Ascending aorta (tissue), 2 donors: ENCODE measurements at places on chromosomes 5 and 9. TPM values are rescaled to one million over a fixed set of nuclear protein-coding genes. Genes with fewer than 3 reads are reported as not detected.

The FSTL4 gene
- 0.11 TPM for total RNA-seq

The FOXD4L3 gene
- total RNA-seq, result not detected

The FOXD4L4 gene
- not detected for total RNA-seq

The VCAN gene
- 333 TPM for total RNA-seq

The POU5F2 gene
- total RNA-seq, result 1.5 TPM

The ANXA2R gene
- total RNA-seq, result 5.1 TPM

The SPATA31E1 gene
- total RNA-seq, result not detected

The HSD17B4 gene
- total RNA-seq, result 65.0 TPM

The ANKRD33B gene
- 7.2 TPM for total RNA-seq

The OR1B1 gene
- total RNA-seq, result not detected

DNA sequence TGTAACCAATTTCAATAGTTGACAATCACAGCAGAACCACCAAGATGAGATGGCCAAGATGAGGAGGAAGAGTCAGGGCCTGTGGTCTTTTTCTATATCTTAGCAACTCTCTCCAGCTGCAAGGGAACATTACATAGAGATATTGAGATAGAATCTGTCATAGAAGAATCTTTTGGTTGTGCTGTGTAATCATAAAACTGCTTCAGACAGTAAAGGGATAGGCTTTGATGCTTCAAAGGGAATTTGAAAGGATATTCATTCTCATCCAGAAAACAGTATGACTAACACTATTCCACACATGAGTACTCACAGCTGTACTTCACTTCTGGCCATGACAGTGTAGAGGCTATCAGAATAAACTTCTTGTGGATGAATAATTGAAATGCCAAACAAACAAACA lies 145.9 kb downstream of the YIPF5 start:
- no peaks in the 10 kb centered on the region for H3K27me3 ChIP-seq
- no peaks in the 10 kb centered on the region for H3K4me1 ChIP-seq
- DNase-seq, result no peak
- no peak overlapping the region for H3K4me3 ChIP-seq

DNA sequence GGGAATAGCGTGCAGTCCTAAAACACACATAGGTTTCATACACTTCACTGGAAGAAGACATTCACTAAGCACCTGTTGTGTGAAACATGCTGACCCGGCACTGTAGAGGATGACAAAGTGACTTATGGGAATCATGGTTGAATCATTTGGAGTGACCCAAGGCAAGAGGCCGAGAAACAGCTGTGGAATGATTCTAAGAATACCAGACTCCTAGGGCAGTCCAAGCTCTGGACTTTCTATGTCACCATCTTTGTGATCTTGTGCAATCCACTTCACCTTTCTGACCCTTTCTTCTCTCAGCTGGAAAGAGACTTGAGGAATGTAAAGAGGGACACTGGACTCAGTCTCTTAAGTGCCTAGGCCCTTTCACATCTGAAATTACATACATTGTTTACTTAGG lies 13.1 kb downstream of the MSANTD3 start:
- H3K4me1 ChIP-seq, result no peaks in the 10 kb centered on the region
- no peak overlapping the region for H3K4me3 ChIP-seq
- no peaks in the 10 kb centered on the region for H3K36me3 ChIP-seq
- H3K27ac ChIP-seq, result no peak overlapping the region
- DNase-seq, result no peak

GRCh38 chr5:154038261-154038706 lies 426 bp downstream of the FAM114A2 start:
- peaks cover 13% of the 10 kb centered on the region for H3K4me1 ChIP-seq
- H3K4me3 ChIP-seq, result peak overlapping the region; percentile 79

DNA sequence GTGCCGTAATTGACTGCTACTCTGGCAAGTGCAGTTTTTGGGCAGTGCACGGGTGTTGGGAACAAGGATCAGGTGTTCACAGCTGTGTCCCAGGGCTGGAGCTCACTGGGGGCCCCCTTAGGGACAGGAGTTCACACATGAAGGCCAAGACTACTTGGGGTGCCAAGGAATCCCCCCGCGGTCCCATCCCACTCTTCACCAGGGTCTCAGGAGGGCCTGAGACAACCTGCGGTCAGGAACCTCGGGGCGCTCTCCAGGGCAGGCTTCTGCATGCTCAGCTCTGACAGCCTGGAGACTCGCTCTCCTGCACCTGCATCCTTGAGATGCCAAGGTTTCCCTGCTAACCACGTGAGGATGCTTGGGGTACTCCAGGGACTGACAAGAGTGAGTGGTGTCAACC lies 2.3 kb upstream of the MAN1B1 start:
- H3K36me3 ChIP-seq, result peaks cover 3% of the 10 kb centered on the region
- H3K4me1 ChIP-seq, result peaks cover 12% of the 10 kb centered on the region
- no peaks in the 10 kb centered on the region for H3K27me3 ChIP-seq
- DNase-seq, result no peak
- H3K27ac ChIP-seq, result no peak overlapping the region
- H3K4me3 ChIP-seq, result no peak overlapping the region

DNA sequence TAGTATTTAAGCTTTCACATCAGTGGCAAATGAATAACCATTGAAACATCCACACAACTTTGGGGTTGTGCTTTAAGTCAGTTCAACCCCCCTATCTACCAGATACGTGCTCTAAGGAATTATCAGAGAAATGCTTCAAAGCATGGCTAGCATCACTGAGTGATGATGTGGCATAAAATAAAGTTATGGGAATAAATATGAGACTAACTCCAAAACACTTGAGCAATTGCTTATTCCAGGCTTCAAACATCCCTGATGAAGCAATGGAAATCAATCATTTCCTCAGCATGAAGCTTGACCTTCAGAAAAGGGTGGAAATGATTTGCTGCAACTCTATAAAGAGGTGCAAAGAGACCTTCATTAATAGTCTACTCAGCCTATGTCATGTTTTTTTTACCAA lies 292.0 kb upstream of the SMC2 start:
- no peaks in the 10 kb centered on the region for H3K27me3 ChIP-seq
- H3K4me1 ChIP-seq, result no peaks in the 10 kb centered on the region
- H3K4me3 ChIP-seq, result no peak overlapping the region
- H3K36me3 ChIP-seq, result no peaks in the 10 kb centered on the region
- no peak overlapping the region for H3K27ac ChIP-seq
- no peak for DNase-seq

GRCh38 chr9:126456441-126457174 lies 130.0 kb downstream of the MVB12B start:
- no peaks in the 10 kb centered on the region for H3K4me1 ChIP-seq
- no peaks in the 10 kb centered on the region for H3K27me3 ChIP-seq
- H3K27ac ChIP-seq, result no peak overlapping the region

DNA sequence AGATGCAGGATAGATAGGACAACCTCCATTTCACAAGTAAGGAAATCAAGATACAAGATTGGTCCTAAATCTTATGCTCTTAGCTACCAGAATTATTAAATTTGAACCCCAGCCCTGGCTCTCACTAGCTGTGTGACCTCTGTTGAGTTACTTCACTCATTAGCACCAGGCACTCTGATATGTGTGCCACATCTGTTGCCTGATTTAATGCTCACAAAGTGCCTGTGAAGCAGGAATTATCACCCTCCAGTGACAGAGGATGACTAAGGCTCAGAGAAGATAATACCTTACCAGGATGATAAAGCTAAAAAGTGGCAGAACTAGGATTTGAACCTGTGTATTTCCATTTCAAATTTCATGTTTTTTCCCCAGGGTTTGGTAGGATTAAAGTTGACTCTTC lies 110.0 kb downstream of the PLPPR1 start:
- no peak for DNase-seq
- no peak overlapping the region for H3K27ac ChIP-seq
- no peak overlapping the region for H3K4me3 ChIP-seq

- no peak for DNase-seq
- no peak overlapping the region for H3K27ac ChIP-seq
- H3K4me3 ChIP-seq, result no peak overlapping the region
- no peaks in the 10 kb centered on the region for H3K27me3 ChIP-seq
- H3K36me3 ChIP-seq, result no peaks in the 10 kb centered on the region
These were observed 235.5 kb upstream of the TRIM32 start for GRCh38 chr9:116451500-116452115.

- peaks cover 3% of the 10 kb centered on the region for H3K4me1 ChIP-seq
- H3K27ac ChIP-seq, result peak overlapping the region; percentile 31
- peak; percentile 5 for DNase-seq
These were observed 5.6 kb downstream of the AMBP start for GRCh38 chr9:114072184-114073140.

- no peak overlapping the region for H3K27ac ChIP-seq
- DNase-seq, result no peak
- no peaks in the 10 kb centered on the region for H3K27me3 ChIP-seq
- no peaks in the 10 kb centered on the region for H3K4me1 ChIP-seq
- H3K4me3 ChIP-seq, result no peak overlapping the region
- peaks cover 78% of the 10 kb centered on the region for H3K36me3 ChIP-seq
These were observed 38.7 kb downstream of the PRRT1B start for GRCh38 chr9:131583836-131584555.

DNA sequence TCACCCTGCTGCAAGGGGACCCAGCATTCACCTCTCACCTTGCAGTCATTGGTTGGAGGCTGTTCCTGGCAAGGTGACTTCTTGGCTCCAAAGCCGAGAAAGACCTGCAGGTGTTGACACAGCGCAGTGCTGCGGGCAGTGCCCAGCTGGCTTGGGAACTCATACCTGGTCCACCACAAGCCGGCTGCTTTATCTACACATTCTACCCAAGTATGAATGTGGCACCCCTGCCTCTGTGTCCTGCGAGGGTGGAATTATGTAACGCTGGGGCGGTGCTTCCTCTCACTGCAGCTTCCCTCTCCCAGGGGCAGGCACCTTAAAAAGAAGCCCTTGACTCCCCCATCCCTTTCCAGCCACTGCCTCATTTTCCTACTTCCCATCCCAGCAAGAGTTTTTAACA lies 2.5 kb upstream of the ZMYND19 start:
- no peaks in the 10 kb centered on the region for H3K27me3 ChIP-seq
- H3K4me1 ChIP-seq, result peaks cover 7% of the 10 kb centered on the region
- H3K27ac ChIP-seq, result no peak overlapping the region
- no peak for DNase-seq

- H3K27ac ChIP-seq, result peak overlapping the region; percentile 93
- DNase-seq, result no peak
- peaks cover 18% of the 10 kb centered on the region for H3K4me1 ChIP-seq
These were observed 721 bp downstream of the GIN1 start for GRCh38 chr5:103119070-103119764.

GRCh38 chr5:142317753-142318152 lies 7.1 kb downstream of the SPRY4 start:
- no peak overlapping the region for H3K4me3 ChIP-seq
- DNase-seq, result no peak
- H3K4me1 ChIP-seq, result peaks cover 63% of the 10 kb centered on the region
- H3K36me3 ChIP-seq, result peaks cover 28% of the 10 kb centered on the region
- H3K27ac ChIP-seq, result peak overlapping the region; percentile 96

DNA sequence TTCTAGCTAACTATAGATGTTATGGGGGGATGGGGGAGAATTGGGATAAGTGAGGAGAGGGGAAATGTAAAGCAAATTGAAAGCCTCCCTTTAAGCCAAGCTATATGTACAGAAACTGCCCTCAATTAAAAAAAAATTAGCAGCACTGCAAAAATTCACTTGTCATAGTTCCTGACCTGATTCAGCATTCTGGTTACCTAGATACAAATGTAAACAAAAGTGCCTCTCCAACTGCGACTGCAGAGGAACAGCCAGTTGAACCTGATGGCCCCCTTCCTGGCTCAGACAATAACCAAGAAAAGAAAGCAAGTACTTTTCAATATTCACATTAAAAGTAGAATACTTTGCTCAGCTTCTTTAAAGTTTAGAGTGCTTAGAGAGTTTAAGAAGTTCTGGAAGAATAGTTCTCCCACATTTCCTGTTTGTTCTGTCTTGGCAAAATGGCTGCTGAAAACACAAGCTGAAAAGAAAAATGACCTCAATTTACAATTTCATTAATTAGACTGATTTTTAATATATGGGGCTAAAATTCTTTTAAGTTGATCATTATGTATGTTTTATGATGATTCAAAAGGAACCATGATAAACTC lies 1.5 kb downstream of the FAM81B start:
- no peak overlapping the region for H3K27ac ChIP-seq
- H3K4me3 ChIP-seq, result no peak overlapping the region
- H3K27me3 ChIP-seq, result no peaks in the 10 kb centered on the region
- no peaks in the 10 kb centered on the region for H3K4me1 ChIP-seq
- no peak for DNase-seq
- H3K36me3 ChIP-seq, result no peaks in the 10 kb centered on the region

DNA sequence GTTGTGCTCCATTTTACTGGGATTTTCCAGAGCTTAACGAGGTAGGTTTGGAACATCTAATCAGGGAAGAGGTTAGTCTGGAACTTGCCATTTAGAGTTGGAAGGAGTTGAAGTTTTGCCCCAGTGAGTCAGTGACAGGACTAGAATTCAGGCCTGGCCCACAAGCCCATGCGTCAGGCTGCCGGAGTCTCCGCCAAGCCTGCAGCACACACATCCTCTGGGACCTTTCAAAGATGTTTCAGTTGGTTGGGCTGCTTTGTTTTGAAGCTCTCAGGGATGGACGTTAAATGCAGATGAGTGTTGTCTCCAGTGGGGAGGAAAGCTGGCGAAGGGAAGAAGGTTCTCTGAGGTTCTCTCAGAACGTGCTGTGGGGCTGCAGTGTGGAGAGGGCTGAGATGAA lies 147.0 kb downstream of the PSAT1 start:
- no peaks in the 10 kb centered on the region for H3K27me3 ChIP-seq
- no peak for DNase-seq
- peaks cover 2% of the 10 kb centered on the region for H3K4me1 ChIP-seq
- no peaks in the 10 kb centered on the region for H3K36me3 ChIP-seq
- no peak overlapping the region for H3K4me3 ChIP-seq

DNA sequence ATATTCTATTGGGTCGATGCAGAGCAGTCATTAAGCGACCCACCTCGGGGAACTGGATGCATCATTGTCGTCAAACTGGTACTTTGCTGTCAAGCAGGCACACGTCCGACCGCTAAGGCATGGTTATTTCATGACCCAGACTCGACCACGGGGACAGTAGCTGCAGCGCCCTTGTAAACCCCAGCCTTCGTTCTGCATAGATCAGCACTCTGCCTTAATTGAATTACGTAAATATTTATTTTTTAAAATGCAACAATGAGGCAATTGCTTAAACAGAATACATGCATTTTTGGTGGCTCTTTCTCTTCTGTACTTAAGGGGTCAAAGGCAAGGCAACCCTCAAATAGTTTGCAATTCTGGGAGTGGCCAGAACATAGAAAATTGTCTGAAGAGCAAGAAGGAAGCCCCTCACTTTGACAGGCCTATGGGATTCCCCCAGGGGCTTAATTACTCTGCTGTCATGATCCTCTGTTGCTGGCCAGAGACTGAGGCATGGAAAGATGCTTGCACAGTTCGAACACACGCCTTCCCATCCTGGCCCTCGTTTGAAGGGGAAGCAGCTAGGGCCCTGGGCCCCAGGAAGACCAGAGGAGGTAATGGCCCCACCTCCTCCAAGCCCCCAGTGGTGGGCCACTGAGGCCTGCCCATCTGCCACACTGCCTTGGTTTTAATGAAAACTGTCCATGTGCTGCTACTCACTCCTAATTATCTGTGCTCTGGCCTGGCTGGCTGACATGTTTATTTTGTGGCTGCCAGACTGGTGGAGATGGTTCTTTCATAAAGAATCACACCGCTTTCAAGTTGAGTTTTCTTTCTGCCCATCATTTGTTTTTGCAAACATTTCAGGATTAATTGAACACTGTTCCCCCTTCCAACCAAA lies 169.7 kb upstream of the MAST4 start:
- no peaks in the 10 kb centered on the region for H3K4me1 ChIP-seq
- H3K27me3 ChIP-seq, result no peaks in the 10 kb centered on the region
- no peak overlapping the region for H3K27ac ChIP-seq

- H3K36me3 ChIP-seq, result peaks cover 10% of the 10 kb centered on the region
- peak overlapping the region; percentile 47 for H3K4me3 ChIP-seq
- H3K27ac ChIP-seq, result peak overlapping the region; percentile 14
- H3K27me3 ChIP-seq, result no peaks in the 10 kb centered on the region
- H3K4me1 ChIP-seq, result no peaks in the 10 kb centered on the region
- DNase-seq, result peak; percentile 26
These were observed 131.2 kb upstream of the LMX1B start for GRCh38 chr9:126482361-126483044.
